ENCODE measurements at places on chromosomes 13 and 19. TPM values are rescaled to one million over a fixed set of nuclear protein-coding genes. Genes with fewer than 3 reads are reported as not detected.

Gene KIR2DL4
- 0.60 TPM for total RNA-seq

Gene ASPDH
- not detected for total RNA-seq

Gene DIAPH3
- 28.5 TPM for total RNA-seq

Gene NXNL1
- total RNA-seq = not detected

Gene ATXN8OS
- total RNA-seq = not detected

Gene LMTK3
- total RNA-seq = 6.6 TPM

Gene SLC1A6
- total RNA-seq = not detected

Gene GSX1
- total RNA-seq = not detected

Gene SYNGR4
- 0.25 TPM for total RNA-seq

Gene TNNI3
- not detected for total RNA-seq

Gene IGFL3
- not detected for total RNA-seq

Gene LACC1
- 4.3 TPM for total RNA-seq

Gene BCAM
- not detected for total RNA-seq

Gene C1QTNF9B
- total RNA-seq = not detected

Gene KLK12
- total RNA-seq = not detected

Gene PPFIA3
- total RNA-seq = 6.2 TPM

Gene CBY2
- total RNA-seq = not detected

Gene CLN5
- total RNA-seq = 16.4 TPM

Gene ZNF536
- total RNA-seq = 0.29 TPM

Gene EPS8L1
- 5.3 TPM for total RNA-seq

Gene ZNF223
- total RNA-seq = 0.81 TPM

Gene LYPD5
- total RNA-seq = 1.1 TPM

Gene AMH
- 4.6 TPM for total RNA-seq

Gene TNFSF9
- total RNA-seq = 3.4 TPM

Gene SULT2A1
- not detected for total RNA-seq

Gene IGLON5
- total RNA-seq = 0.67 TPM

Gene ZNF492
- 2.7 TPM for total RNA-seq

Gene CEACAM20
- total RNA-seq = not detected

Gene SLITRK6
- total RNA-seq = not detected

Gene N4BP2L1
- 51.5 TPM for total RNA-seq

Gene SULT2B1
- total RNA-seq = not detected

Gene LIM2
- 1.0 TPM for total RNA-seq

Gene DCLK1
- total RNA-seq = not detected

Gene ZNF497
- total RNA-seq = 2.4 TPM

Gene METTL21C
- not detected for total RNA-seq

Gene KLK3
- total RNA-seq = not detected

Gene IQCN
- total RNA-seq = 2.8 TPM

Gene DLL3
- total RNA-seq = 1.1 TPM

Gene ATP7B
- total RNA-seq = 2.3 TPM

Gene NLRP7
- not detected for total RNA-seq

Gene FAAP24
- 15.3 TPM for total RNA-seq

Gene PTGER1
- total RNA-seq = 0.39 TPM

Gene ZNF90
- total RNA-seq = 26.8 TPM

Gene RNF17
- total RNA-seq = 0.65 TPM

Gene CYP4F2
- not detected for total RNA-seq

Gene STX10
- total RNA-seq = 89.9 TPM

Gene PRRG2
- 0.88 TPM for total RNA-seq

Gene PLVAP
- not detected for total RNA-seq

Gene RASAL3
- 112 TPM for total RNA-seq

Gene SAE1
- 232 TPM for total RNA-seq

Gene HNRNPM
- 168 TPM for total RNA-seq

Gene NECTIN2
- 2.8 TPM for total RNA-seq

Gene MCEMP1
- not detected for total RNA-seq

Gene KCNRG
- 0.32 TPM for total RNA-seq

Gene SSC5D
- total RNA-seq = 1.7 TPM

Gene NFIX
- 2.2 TPM for total RNA-seq

Gene OR10H1
- total RNA-seq = not detected

Data from activated T-cell treated with anti-CD3 and anti-CD28 coated beads, Interleukin-2, amount 50 U/mL, for 72 hours (primary cell).